ENCODE measurements at places on chromosomes 11 and 22.

DNA sequence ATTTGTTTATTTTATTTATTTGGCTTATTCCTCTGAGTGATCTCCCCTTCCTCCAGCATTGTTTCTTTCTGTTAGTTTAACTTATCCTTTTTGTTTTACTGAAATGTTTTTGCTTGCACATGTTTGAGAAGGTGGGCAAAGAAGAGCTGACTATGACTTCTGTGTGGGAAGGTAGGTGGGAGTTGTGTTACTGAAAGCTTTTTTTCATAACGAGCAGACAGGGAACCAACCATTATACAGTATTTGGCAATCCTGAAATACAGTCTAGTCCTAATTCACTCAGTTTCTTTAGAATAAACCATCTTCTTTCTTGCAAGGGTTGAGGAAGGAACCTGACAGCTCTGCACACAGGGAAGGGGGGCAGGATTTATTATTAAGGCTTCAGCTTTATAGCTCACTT is 37.0 kb upstream of the PAK1 start:
- no peak for DNase-seq

- DNase-seq, result no peak
Measured at GRCh38 chr11:33086017-33086416, 46.6 kb downstream of the TCP11L1 start.

DNA sequence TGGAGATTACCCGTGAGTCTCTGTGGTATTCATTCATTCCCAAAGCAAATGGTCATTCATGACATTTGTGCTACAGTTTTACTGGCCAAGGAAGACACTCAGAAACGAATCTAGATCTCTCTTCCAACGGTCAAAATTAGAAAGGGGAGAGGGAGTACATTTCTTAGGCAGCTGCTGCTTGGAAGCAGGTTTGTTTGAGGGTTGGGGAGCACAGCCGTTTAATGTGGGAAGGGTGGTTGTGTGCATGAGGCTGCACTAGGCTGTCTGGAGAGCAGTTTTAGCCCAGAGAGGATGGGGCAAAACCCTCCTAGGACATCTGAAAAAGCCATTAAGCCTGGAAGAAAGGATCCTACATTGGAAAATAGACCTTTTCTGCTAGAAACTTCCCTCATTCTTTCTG is 29.7 kb upstream of the TIMP3 start:
- DNase-seq, result no peak

DNA sequence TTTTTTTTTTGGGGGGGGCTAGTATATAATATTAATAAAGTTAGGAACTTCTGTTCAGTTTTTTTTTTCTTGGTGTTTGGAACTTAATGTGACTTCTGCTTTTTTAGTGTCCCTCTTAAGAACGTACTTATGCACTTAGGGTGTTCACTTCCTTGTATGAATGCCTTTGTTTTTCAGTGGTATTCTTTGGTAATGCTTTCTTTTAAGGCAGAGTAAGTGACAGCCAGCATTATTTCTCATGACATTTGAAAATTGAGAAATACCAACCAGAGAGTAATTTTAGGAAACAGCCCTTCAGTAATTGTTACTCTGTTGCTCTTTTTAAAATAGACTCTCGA is 2.4 kb downstream of the GRK3 start:
- no peak for DNase-seq

DNA sequence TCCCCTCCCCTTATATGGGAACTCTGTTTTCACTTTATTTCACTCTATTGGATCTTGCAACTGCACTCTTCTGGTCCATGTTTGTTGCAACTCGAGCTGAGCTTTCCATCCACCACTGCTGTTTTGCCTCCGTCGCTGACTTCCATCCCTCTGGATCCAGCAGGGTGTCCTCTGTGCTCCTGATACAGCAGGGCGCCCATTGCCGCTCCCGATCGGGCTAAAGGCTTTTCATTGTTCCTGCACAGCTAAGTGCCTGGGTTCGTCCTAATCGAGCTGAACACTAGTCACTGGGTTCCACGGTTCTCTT is 11.1 kb upstream of the CCDC117 start:
- no peak for DNase-seq
